Left lung (tissue), 14 donors: ENCODE measurements at places on chromosomes 13 and 19.

DNA sequence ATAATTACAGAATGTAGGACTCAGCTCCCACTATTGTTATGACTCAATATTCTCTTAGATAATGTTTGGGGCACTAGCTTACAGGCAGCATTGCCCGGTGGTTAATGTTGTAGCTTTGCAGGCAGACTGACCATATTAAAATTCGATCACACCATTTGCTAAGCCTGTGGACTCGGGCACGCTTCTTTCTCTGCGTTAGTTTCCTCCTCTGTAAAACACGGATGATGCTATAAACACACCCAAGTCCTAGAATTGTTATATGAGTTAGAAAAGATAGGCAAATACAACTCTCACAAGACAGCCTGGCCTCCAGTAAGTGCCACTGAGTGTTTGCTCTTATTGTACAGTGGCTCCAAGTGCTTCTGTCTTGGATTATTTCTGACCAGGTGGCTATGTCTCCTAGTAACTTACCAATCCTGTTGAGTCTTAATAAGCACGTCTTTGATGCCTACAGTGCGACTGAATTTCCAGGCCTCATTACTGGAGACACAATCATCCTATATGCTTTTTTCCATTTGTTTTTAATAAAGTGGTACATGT lies 50.0 kb upstream of the ALOX5AP start:
- peaks cover 26% of the 10 kb centered on the region for H3K4me1 ChIP-seq
- no peak overlapping the region for H3K4me3 ChIP-seq
- H3K27me3 ChIP-seq, result no peaks in the 10 kb centered on the region

DNA sequence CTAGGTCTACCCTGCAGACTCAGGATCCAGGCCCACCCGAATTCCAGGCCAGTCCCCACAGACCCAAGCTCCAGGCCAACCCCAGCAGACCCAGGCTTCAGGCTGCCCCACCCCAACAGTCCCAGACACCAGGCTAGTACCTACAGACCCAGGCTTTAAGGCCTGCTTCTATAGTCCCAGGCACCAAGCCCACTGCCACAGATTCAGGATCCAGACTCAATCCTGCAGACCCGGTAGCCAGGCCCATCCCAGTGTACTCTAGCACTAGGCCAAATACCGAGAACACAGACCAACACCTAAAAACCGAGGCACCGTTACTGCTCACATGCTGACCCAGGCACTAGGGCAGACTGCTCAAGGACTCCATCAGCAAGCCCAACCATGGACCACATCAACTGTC lies 862.3 kb downstream of the UQCRFS1 start:
- H3K4me1 ChIP-seq, result no peaks in the 10 kb centered on the region
- H3K4me3 ChIP-seq, result no peak overlapping the region
- H3K27ac ChIP-seq, result no peak overlapping the region

DNA sequence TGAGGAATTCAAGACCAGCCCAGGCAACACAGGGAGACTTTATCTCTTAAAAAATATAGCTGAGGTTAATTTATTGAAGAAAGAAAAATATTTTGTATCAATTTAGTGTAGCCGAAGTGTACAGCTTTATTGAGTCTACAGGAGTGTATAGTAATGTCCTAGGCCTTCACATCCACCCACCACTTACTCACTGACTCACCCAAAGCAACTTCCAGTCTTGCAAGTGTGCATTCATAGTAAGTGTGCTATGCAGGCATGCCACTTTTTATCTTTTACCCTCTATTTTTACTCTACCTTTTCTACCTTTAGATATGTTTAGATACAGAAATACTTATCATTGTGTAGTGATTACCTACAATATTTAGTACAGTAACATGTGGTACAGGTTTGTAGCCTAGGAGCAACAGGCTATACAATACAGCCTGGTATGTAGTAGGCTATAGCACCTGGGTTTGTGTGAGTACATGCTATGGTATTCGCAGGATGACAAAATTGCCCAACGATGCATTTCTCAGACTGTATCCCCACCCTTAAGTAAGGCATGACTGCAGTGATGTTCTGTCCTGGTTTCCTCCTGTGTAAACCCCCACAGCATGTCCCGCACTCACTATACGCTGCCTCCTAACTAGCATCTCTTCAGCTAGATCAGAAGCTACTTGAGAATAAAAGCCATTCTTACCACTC lies 15.3 kb upstream of the ATP12A start:
- no peaks in the 10 kb centered on the region for H3K4me1 ChIP-seq
- no peak overlapping the region for H3K27ac ChIP-seq
- no peak overlapping the region for H3K4me3 ChIP-seq
- DNase-seq, result no peak
- H3K36me3 ChIP-seq, result no peaks in the 10 kb centered on the region
- H3K27me3 ChIP-seq, result no peaks in the 10 kb centered on the region

GRCh38 chr19:47521473-47522180 lies 6.8 kb upstream of the NAPA start:
- no peaks in the 10 kb centered on the region for H3K4me1 ChIP-seq
- no peak overlapping the region for H3K4me3 ChIP-seq
- no peak for DNase-seq
- H3K27me3 ChIP-seq, result no peaks in the 10 kb centered on the region
- H3K27ac ChIP-seq, result no peak overlapping the region

DNA sequence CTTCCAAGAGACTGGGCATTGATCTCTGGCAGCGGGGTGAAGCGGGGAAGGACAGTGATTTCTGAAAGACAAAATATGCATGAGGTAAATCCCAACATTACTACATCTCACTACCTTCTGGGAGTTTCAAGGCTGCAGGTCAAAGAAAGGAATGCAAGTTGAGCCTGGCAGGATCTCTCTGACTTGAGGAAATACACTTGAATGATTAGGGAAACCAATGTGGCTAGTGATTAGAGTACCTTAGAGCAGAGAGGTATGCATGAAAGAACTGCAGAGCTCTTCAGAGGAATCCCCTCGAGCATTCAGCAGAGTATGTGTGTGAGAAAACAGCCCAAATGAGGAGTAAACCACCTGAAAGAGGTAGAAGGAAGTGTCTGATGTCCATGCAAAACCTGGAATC lies 2874.1 kb upstream of the PCDH20 start:
- no peak for DNase-seq
- no peak overlapping the region for H3K4me3 ChIP-seq
- no peaks in the 10 kb centered on the region for H3K27me3 ChIP-seq
- no peak overlapping the region for H3K27ac ChIP-seq

- H3K4me1 ChIP-seq, result peaks cover 33% of the 10 kb centered on the region
- H3K36me3 ChIP-seq, result no peaks in the 10 kb centered on the region
- no peak for DNase-seq
Measured at GRCh38 chr19:15303105-15303780, 29.1 kb downstream of the BRD4 start.

DNA sequence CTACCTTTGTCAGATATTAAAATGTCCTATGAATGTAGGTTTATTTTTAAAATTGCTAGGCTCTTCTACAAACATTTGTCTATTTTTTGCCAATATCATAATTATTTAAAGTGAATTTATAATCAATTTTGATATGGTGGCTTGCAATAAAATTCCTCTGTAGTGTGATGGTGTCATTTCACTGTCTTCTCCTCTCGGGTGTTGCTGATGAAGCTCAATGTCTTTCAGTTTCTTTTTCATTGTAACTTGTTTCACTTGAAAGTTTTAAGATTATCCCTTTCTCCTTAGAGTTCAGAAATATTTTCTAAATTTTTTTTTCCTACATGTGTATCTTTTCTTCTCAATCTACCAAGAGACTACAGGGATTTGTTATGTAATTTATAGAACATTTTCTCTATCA lies 267.1 kb upstream of the EDNRB start:
- no peaks in the 10 kb centered on the region for H3K36me3 ChIP-seq
- no peak overlapping the region for H3K27ac ChIP-seq
- no peak for DNase-seq
- no peaks in the 10 kb centered on the region for H3K27me3 ChIP-seq

GRCh38 chr13:44303681-44304432 lies 69.8 kb upstream of the SERP2 start:
- H3K27me3 ChIP-seq, result no peaks in the 10 kb centered on the region
- peak; percentile 21 for DNase-seq
- no peak overlapping the region for H3K4me3 ChIP-seq
- no peak overlapping the region for H3K27ac ChIP-seq

DNA sequence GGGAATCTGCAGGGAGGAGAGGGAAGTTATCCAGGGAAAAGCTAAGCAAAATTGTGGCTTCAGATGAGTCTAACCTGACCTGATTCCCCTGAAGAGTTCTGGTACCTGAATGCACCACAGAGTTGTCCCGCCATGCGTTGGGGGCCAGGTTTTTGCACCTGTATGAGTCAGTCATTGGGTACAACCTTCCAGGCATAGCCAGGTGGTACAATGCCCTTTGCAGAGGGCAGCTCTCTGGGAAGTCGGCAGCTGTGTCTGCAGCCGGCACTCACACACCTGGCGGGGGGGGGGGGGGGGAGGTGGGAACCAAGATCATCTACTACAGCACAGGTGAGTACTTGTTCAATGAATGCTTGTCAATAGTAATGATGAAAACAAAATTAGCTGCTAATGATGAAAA lies 52.5 kb upstream of the GTF3A start:
- no peaks in the 10 kb centered on the region for H3K27me3 ChIP-seq
- no peak overlapping the region for H3K4me3 ChIP-seq
- no peak for DNase-seq
- H3K36me3 ChIP-seq, result no peaks in the 10 kb centered on the region
